ENCODE measurements at places on chromosomes 2 and 18.

GRCh38 chr18:42394238-42394637, 439.2 kb downstream of the PIK3C3 start:
- DNase-seq, result no peak

GRCh38 chr2:70691497-70692140, 76.4 kb downstream of the ADD2 start:
- no peak for DNase-seq

DNA sequence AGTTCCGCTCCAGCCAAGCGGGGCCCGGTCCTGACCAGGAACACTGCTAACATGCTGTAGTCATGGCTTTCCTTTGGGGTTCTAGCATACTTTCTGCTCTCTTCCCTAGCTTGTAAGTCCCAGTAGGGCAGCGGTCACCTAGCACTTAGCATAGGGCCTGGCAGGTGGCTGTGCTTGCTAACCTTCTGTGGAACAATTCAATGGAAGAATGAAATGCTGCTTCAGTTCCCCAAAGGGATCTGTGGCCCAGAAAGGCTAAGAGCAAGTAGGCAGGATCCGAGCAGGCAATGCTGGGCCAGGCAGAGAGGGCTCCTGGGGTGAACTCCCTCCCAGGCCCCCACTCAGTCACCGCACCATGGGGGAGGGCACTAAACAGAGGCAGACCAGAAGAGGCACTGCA, 266.8 kb downstream of the CELF4 start:
- no peak for DNase-seq

GRCh38 chr18:11494107-11494506, 115.3 kb upstream of the SLC35G4 start:
- no peak for DNase-seq

- no peak for DNase-seq
Observed at GRCh38 chr2:31770741-31771140, 190.0 kb upstream of the SRD5A2 start.

All from activated T-cell treated with anti-CD3 and anti-CD28 coated beads, Interleukin-2, amount 50 U/mL, for 72 hours (primary cell).